ENCODE measurements at places on chromosomes 7 and 10.

DNA sequence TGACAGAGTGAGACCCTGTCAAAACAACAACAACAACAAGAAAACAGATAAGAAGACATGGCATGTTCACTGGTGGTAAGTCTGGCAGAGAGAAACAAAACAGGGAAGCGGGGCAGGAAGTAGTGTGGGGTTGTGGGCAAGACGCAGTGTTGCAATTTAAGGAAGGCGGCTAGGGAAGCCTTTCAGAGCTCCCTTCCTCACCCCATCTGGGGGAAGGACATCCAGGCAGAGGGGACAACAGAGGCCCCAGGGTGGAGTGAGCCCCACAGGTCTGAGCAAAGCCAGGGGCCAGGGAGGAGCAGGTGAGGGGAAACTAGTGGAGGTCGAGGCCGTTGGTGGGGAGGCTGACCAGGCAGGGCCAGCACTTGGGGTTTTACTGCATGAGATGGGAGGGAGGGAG, 16.8 kb downstream of the LAT2 start:
- DNase-seq: no peak

DNA sequence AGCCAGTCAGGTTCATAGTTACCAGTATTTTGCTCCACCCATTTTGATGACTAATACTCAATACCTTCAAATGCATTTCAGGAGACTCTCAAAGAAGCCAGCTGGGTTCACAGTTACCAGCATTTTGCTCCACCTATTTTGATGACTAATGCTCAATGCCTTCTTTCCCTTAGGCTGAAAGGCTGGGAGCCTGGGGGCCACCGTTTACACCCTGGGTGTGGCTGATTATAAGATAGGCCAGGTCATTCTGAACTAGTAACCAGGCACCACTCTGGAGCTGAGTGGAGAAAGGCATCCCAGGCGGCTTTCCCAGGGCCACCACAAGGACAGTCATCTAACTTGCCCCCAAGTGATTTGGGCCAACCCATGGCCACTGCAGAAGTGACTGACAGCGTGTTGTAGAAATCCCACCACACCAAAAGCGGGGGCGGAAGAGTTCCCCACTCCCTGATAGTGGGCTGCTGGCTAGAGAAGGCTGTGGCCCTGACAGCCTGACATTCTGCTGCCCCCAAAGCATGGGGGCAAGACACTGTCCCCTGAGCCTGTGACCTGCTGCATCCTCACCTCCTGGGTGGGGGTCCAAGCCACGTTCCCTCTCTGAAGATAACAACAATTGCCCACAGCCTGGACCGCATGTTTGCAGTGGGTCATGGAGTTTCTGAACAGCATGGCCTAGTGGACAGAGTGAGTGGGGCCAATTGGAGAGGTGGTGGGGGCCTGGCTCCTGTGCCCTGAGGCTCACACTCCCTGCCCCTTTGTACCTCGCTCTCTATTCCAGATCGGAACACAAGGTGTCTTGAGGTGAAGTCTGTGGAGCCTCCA, 23.0 kb upstream of the ZNF488 start:
- no peak for DNase-seq

DNA sequence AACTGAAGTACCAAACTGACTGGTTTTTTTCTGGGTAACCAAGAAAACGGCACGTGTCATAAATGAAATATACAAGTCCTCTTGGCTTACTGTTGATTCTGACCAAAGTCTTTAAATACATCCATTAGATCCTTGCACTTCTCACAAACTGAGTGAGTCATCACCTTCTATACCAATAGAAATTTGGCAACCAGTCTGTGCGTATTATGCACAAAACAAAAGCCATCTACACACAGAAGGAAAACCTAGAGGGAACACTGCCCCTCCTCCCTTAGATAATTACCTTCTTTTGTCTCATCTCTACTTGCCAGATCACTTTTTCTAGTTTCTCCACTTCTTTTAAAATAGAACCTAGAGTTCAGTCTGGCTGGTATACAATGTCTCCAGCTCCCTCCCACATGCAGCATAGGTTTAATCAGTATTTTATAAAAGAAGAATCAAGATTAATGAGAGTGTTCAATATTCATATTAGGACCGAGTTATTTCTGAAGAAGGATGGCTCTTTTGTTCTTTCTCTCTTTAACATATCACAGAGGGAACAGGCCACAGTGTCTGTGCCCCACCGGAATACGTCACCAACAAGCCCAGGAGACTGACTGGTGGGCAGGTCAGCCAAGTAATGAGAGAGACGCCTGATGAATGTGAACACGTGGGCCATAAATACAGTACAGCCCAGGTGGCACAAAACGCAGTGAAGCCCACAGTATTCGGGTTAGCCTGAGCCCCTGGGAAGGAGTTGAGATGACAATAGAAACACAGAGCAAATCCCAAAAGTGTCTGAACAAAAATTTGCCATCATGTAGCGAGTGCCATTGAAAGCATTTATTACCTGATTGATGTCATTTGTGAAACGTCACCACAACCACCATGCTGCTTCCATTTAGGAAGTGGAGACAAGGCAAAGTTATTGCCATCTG, 91.3 kb downstream of the KIAA1549 start:
- DNase-seq: no peak

DNA sequence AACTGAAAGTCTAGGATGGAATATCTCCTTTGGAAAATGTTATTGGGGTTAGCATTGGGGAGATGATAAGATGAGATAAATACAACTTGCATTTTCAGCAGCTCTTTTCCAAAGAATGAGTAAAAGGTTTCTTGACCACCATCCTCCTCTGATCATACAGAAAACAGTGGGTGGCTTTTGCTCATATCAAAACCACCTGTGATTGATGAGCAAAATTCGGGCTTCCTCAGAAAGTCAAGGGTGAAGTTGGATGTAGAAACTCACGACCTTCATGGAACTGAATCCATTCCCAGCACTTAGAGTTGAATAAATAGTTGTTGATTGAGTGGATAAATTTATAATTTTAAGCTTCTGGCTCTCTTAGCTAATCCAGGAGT, 158.4 kb downstream of the DNAJB6 start:
- no peak for DNase-seq

DNA sequence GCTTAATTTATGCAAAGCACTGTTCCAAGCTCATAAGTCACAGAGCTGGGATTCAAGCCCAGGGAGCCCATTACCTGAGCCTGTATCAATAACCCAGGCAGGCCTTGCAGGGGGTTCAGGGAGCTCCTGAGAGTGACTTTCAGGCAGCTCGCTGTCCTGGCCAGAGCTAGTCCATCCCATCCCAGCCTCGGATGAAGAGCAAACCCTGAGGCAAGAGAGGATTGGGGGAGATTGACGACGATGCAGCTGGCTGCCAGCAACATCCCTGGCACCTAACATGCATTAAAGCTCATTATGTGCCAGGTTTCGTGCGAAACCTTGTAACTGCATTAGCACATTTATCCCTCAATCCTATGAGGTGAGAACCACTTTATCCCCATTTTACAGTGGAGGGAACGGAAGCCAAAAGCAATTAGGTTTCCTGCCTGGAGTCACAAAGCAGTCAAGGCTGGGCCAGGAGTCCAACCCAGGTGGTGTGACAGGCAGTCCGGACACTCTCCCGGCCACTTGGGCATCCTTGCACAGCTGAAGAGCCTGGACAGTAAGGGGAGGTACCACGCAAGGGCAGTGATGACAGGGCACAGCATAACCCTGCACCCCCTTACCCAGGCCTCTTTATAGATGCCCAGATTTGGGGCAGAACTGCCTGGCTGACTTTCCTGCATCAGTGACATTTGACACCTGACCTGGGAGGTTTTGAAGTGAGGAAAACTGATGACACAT, 129.8 kb upstream of the CHST15 start:
- no peak for DNase-seq

DNA sequence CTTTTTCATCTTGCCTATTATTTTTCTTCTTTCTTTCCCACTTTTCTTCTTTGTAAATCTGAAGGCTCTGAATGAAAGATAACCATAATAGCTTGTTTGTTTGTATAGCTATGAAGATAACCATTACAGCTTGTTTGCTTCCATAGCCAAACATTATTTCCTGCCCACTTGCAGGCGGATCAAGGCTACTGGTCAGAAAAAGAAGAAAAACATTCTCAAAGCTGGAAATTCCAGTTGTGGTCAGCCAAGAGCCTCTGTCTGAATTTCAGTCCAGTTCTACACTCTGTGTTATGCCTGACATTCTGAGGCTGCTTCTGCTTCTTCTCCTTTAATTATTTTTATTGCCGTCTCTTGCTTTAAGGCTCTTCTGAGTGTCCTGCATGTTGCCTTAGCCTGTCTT, 48.9 kb downstream of the TMEM178B start:
- no peak for DNase-seq

DNA sequence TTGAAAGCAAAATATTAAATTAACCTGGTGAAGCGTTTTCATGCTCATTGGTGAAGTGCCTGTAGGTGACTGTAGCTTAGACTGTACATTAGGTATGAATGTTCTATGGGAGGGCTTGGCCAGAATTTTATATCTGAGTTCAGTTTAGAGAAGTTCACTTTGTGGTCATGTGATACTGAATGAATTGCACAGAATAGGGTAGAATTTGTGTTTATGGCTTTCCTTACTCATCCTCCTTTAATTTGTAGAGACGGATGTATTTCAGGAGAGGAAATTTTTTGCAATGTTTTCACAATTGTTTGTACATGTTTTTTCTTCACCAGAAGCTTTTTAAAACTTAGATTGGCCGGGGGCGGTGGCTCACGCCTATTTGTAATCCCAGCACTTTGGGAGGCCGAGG, 32.3 kb downstream of the REEP3 start:
- no peak for DNase-seq

- DNase-seq: no peak
Observed at GRCh38 chr7:123425246-123425645, 109.1 kb downstream of the IQUB start.
